Right hindlimb (tissue), 1 donor: ENCODE measurements at places on chromosomes 1 and 21.

- DNase-seq = no peak
Observed at GRCh38 chr1:229360420-229360819, 17.6 kb upstream of the CCSAP start.

- DNase-seq = no peak
Observed at GRCh38 chr1:202187697-202188407, 5.7 kb upstream of the LGR6 start.

DNA sequence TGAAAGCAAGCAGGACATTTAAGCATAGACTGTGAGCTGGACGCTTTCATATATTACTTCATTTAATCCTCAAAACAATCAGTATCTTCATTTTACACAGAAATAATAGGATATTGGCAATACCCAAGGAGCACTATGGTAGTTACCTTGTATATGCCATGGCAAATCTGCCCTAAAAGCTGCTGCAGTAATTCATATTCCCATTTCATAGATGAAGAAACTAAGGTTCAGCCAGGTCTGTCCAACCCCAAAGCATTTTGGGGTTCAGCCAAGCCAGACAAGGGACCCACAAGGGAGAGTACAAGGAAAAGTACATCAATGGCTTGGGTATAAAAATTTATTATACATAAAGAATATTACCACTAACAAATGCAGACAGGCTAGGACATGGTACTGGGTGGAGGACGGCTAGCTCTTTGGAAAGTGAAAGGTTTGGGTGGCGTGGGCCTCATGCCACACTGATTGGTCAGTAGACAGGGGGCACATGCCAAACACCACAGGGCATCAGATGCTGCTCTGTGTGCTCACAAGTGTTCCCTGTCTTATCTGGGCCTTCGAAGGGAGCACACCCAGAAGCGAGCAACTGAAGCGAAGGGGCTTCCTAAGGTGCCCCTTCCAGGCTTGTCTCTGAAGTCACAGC is 23.9 kb upstream of the PTAFR start:
- DNase-seq = no peak

- peak; percentile 55 for DNase-seq
Observed at GRCh38 chr1:61426254-61426653, 298.7 kb downstream of the TM2D1 start.

DNA sequence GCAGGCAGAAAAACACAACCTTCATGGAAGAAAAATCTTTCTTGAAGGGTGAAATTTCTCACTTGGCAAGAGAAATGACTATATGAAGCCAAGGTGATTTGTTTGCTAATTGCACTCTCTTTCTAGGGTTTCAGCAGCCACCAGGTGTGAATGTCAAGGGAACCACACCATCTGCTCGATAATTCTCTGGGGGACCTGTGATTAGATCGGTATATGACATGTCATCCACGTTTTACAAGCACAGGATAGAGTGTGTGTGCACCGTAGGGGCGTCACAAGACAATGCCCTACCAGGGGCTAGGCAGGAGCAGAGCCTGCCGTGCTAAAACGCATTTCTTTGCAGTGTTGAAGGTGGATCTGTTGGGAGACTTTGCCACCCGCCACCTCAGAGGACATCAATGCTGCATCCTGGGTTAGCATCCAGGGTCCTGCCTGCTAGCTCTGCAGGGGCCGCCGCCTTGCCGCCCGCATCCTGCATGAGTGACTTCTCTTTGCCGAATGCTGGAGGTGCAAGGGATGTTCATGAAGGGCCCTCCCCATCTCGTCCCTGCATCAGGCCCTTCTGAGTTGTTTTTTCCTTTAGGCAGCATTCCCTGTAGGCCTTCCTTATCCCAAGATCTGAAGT is 37.8 kb upstream of the CCSAP start:
- DNase-seq = no peak

- DNase-seq = no peak
Observed at GRCh38 chr1:225532240-225532944, 104.6 kb upstream of the LBR start.

- DNase-seq = no peak
Observed at GRCh38 chr1:12460121-12460520, 157.9 kb downstream of the DHRS3 start.

- DNase-seq = no peak
Observed at GRCh38 chr1:155297384-155297783, 3.9 kb downstream of the PKLR start.

DNA sequence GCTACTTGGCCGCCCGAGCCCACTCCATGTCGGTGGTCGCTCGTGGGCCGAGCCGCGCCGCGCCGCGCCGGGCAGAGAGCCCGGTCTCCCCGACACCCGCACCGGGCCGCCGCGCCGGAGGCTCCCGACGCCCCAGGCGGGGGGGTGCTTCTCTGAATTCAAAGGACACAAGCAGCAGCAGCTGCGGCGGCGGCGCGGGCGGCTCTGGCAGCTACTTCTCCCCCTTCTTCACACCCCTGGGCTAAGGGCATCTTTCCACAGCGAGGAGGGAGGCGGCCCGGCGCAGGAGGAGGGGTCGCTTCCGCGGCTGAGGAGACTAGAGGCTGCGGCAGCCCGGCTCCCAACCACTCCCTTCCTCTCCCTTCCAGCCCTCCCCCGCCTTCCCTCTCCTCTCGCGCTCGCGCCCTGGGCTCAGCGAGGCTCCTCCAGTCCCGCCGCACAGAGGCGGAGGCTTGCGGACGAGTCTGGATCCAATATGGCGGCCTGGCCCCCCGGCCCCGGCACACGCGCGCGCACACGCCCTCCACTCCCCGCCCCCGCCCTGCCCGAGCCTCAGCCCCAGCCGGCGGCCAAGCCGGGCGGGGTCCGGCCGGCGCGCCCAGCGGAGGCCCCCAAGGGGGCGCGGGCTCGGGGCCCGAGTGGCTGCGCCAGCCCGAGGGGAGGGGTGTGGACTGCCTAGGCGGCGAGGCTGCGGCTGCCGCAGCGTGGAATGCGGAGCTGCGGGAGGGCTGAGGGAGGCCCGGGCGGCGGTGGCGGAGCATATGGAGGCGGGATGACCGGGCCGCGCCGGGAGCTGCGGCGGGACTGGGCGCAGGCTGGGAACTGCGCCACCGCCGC is at the start of gene CDC42BPA:
Gene CDC42BPA, minus strand, starts transcription at position 477 of the 837 bp plus-strand sequence. CDS start 1,310 bp downstream, outside the sequence.
- peak; percentile 95 for DNase-seq

GRCh38 chr1:22854688-22855565 is 117.7 kb downstream of the LACTBL1 start:
- DNase-seq = no peak

GRCh38 chr1:23132033-23132432 is 36.6 kb downstream of the LUZP1 start:
- no peak for DNase-seq
